ENCODE measurements at places on chromosomes 4 and X.

DNA sequence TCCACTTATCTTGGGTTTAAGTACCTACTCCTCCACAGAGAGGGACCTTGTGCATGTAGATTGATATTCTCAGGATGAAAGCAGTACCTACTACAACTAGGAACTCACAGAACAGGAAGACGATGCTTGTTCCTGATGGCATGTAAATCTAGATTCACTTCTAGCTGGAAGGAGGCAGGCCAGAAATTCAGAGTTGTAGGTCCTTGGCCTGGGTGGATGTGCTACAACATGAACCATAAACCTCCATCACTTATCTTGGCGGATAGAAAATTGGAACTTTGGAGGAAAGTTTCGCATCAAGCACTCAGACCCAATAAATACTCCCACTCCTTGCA, 9.3 kb upstream of the SMIM20 start:
- no peak for DNase-seq

- peak; percentile 87 for DNase-seq
Observed at GRCh38 chrX:149938881-149939654, 777 bp upstream of the EOLA2 start.

GRCh38 chr4:26076896-26077295, 162.9 kb downstream of the SMIM20 start:
- no peak for DNase-seq

DNA sequence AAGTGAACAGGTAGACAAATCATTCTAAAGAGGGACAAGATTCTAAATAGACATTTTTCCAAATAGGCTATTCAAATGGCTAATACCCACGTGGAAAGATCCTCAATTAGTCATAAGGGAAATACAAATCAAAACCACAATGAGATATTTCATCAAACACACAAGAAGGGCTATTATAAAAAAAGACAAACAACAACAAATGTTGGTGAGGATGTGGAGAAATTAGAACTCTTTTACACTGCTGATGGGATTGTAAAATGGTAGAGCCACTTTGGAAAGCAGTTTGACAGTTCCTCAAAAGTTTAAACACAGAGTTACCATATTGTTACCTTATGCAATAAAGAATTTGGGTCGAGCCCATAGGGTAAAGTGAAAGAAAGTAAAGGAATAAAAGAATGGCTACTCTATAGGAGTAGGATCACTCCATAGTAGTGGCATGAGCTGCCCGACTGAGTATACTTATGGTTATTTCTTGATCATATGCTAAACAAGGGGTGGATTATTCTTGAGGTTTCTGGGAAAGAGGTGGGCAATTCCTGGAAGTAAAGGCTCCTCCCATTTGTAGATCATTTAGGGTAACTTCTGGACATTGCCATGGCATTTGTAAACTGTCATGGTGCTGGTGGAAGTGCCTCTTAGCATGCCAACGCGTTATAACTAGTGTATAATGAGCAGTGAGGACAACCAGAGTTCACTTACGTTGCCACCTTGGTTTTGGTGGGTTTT, 58.9 kb upstream of the FAM9C start:
- no peak for DNase-seq

DNA sequence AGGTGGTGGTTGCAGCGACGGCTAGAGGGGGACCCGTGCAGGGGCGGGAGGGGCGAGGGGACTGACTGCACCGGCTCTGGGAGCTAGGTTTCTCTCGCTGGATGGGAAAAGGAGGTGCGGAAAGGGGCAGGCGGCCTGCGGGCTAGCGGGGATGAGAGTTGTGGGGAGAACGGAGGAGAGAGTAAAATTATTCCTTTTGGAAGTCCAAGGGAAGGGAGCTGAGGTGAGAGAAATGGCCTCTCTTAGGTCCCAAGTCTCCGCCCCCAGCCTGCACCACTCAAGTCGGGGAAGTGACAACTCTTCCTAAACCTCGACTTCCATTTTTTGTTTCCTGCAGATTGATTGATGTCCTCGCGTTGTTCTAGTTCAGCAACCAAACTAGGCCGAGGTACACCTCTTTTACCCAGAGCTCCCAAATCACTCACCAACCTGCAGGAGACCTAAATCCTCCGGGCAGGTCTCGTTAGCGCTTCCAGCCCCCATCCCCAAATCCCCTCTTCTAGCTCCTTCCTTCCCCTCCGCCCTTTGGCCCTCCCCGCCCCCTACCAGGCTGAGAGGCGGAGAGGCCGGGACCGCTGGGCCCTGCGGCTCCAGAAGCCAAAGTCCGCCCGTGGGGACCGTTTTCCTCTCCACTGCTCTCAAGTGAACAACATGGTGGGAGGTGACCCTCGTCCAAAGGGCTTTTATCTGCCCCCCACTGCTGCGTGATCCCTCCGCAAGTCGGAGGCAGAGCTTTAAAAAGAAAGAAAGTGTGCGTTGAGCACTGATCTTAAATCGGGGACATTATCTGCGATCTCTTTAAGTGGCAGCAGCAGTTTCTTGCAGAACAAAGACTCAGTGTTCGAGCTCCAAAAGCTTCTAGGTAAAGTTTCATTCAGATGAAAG, 7.3 kb downstream of the PITX2 start:
- DNase-seq: no peak

- DNase-seq: no peak
Observed at GRCh38 chr4:2289311-2289954, 27.5 kb upstream of the MXD4 start.

GRCh38 chr4:165967486-165967885, 94.4 kb downstream of the TLL1 start:
- DNase-seq: no peak

DNA sequence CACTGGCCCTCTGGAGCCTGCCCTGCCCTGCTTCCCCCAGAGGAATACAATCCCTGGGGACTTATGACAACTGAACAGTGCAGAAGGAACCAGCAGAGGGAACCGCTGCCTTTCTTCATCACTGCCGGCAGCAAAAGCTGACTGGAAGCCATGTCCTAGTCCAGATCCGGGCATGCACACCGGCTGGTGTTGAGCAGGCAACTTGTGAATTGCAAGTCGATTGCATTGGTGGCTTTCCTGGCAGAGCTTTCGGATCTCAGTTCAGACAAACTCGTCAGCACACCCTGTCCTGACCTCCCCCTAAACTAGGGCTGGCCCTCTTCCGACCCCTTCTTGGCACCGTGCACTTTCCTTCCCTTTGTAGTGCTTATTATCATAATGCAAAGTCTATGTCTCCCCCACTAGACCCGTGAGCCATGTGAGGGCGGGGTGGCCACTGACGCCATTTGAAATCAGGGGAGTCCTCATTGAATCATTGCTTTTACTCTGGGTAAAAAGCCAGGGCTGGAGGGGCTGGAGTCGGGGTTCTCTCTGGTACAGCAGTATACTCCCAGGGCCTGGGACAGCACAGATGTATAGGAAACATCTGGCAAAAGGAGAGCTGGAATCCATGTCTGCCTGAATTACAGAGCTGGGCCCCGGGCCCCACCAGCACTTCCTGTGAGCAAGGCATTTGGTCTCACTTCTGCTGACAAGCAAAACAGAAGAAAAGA, 1.8 kb downstream of the ARHGAP4 start:
- no peak for DNase-seq

Measured in ascending aorta (tissue), 2 donors.